Sigmoid colon (tissue), 7 donors: ENCODE measurements at places on chromosomes 2 and 18. TPM values are rescaled to one million over a fixed set of nuclear protein-coding genes. Genes with fewer than 3 reads are reported as not detected.

PLEKHA3 gene
- total RNA-seq, result 13.0 TPM

GRCh38 chr18:80253236-80253635 is 5.9 kb upstream of the PARD6G start:
- no peak for DNase-seq

DNA sequence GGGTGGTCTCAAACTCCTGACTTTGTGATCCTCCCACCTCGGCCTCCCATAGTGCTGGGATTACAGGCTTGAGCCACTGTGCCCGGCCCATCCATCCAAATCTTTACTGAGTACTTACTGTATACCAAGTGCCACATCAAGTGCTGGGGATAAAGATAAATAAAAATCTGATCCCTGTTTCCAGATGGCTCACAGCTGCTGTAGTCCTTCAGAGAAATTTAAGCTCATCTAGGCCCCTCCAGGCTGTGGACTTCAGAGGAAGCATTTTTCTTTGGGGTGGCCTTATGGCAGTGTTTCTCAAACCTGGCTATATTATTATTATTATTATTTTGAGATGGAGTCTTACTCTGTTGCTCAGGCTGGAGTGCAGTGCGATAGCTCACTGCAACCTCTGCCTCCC is 33.7 kb upstream of the GTF2A1L start:
- DNase-seq, result no peak

DNA sequence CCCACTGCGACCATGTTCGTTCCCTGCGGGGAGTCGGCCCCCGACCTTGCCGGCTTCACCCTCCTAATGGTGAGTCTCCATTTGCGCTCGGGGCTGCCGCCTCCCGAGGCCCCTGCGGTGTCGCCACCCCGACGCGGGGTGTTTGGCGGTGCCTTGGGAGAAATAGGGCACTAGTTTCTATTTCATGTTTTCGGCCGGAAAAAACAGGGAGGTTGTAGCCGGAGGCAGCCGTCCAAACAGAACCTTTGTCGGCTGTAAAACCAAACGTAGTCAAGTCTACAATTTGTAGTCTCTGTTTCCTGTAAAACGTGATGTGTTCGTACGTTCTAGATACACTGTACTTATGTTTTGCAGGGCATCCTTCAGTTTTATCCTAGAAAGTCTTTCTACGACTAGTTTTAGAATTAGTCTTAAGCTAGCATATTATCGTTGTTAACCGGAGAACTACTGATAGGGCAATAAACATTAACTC is 290 bp downstream of the PSMG2 start:
- no peak for DNase-seq

DNA sequence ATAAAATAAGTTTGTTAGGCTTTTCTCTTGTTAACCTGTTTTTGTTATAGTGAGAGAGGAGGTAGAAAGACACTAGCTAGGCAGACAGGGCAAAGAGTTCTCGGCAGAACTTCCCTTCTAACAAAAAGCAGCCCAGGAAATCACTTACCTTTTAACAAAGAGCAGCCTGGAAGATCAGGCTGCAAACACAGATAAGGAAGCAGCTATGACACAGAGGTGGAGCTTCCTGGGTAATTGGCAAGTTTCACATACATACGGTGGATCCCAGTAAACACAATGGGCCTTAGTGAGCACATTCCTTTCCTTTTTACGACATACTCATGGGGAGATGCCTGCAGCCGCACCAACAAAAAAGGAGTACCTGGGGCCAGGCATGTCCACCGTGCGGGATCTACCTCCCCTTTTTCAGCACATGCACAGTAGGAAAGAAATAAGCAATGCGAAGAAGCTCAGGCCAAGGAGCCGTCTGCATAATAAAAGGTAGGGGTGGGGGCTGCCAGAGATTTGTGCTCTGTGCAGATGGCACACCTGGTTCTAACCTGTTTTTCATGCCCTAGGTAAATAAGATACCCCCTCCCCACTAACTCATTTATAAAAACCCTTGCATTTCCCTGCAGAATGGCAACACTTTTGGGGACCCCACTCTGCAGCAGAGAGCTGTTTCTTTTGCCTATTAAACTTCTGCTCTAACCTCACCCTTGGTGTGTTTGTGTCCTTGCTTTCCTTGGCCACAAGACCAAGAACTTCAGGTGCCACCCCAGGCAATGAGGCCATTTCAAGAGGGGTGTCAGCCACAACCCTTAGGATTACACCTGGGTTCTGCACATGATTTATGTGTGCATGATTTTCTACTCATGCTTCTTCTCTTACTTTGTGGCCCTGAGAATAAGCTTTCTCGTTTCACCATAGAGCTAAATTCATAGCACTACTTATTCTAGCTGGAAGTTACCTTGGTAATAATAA is 26.5 kb downstream of the MDH1 start:
- no peak for DNase-seq

- DNase-seq, result no peak
These were observed 152.8 kb downstream of the INHBB start for GRCh38 chr2:120498576-120499394.

DNA sequence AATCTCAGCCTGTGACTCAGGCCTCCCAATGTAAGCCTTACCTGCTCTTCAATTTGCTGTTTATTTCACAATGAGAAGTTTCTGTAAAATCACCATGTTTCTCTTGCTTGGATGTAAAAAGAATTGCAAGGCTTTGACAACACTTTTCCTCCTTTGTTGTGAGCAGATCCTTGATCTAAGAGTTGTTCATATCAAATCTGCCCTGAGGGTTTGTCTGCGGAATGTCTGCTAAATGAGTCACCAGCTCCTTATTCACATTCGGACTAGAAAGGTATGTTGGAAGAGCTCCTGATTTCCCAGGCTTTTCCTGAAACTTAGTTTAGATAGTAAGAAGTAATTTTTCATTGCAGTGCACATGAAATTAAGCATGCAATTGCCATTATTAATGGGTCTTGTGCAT is 268.2 kb upstream of the TCF4 start:
- no peak for DNase-seq

DNA sequence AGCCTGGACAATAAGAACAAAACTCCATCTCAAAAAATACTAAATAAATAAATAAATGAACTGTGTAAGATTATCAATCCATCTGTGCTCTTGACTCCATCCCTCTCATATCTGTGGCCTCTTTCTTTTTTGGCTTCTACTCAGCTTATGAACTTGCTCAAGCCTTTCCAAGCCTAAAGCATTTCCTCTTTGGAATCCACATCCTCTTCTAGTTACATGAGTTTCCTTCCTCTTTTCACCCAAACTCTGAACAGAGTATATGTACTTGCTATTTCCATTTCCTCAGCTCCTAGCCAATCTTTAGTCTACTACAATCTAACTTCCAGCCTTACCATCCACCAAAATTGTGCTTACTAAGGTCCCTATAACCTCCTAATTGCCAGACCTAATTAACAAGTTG is 2.5 kb upstream of the DNAJC10 start:
- DNase-seq, result no peak

DNA sequence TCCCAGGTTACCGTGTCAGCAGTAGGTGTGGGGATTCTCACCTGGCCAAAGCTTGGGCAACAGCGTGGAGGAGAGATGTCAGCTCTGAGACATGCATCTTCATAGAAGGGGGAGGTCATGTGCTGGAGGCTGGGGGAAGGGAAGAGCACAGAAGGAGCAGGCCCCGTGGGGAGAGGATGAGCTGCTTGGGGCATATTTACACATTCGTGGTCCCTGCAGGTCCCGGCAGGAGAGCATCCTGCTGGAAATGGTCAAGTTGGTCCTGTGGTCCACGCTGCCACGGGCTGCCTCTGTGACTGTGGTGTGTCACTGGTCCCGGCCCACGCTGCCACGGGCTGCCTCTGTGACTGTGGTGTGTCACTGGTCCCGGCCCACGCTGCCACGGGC is 195.1 kb upstream of the TWIST2 start:
- DNase-seq, result no peak

DNA sequence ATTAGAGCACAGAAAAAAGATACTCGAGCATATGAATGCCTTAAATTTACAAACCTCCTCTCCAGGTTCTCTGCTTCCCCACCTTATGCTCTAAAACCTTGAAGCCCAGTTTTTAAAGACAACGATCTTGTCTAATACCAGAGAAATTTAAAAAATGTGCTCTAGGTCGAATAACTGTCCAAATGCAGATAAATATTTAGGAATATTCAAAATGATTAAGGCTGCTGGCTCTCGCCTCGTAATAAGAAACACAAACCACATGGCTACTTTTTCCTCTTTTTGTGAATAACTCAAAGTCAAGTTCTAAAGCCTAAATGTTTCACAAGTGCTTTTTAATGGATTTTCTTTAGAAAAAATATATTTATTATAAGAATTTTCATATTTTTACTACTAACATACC is 101.3 kb downstream of the SATB2 start:
- no peak for DNase-seq

GRCh38 chr2:165472922-165473321 is 3.4 kb downstream of the CSRNP3 start:
- DNase-seq, result no peak

ABCB11 gene
- 0.55 TPM for total RNA-seq

DAW1 gene
- total RNA-seq, result not detected
